DND-41 (cell line): ENCODE measurements at places on chromosomes 1 and 21.

DNA sequence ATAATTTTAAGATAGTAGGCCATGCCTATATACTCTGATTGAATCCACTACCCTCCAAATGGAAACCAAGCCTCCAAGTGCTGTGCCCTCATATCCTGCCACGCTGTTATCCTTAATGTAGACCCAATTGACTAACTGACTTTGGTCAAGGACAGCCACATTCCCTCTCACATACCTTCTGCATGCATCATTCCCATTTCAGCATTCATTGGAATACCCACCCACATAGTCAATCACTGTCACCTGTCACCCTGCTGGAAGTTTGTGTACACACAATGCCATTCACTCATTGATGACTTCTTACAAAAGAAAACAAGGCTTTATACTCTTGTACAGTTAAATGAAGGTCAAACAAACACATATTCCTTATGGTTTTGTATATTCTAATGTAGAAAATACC lies 221.1 kb upstream of the PBX1 start:
- no peak for DNase-seq

DNA sequence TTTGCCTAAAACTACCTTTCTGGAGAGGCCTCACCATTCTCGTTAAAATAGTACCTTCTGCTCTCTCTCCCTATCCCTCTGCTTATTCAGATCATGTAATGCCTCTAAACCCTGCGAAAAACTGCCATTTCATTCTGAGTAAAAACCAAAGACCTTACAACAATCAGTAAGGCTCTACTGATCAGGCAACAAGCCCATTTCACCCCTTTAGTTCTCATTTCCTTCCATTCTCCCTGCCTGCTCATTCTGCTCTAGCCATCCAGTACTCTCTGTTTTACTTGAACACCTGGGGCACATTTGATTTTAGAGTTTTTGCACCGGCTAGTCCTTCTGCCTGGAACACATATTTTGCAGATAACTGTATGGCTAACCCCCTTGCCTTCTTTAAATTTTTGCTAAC lies 187.8 kb downstream of the COQ8A start:
- no peak for DNase-seq

- no peak for DNase-seq
Observed at GRCh38 chr21:41638201-41638790, 128.6 kb downstream of the RIPK4 start.

- DNase-seq = no peak
Observed at GRCh38 chr1:194366705-194367104, 1180.3 kb upstream of the B3GALT2 start.

- DNase-seq = no peak
Observed at GRCh38 chr1:47568763-47569162, 130.9 kb downstream of the FOXD2 start.

GRCh38 chr21:45473496-45474322 lies 68.5 kb downstream of the SLC19A1 start:
- no peak for DNase-seq

DNA sequence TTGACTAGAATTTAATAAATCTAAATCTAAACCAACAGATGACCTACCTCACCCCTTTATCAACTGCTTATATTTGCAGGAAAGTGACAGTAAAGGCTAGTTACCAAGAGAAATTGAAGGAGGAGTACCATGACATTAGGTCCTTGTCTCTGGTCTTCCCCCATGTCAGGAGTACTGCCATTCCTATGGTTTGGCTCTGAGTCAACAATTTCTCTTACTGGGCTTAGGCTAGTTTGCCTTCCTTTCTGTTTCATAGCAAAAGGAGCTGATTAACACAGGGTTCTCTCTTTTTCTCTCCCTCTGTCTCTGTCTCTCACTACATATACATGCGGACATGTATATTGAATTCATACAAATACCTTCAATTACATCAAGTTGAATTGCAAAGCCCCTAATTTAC lies 579.9 kb downstream of the DPYD start:
- DNase-seq = no peak

DNA sequence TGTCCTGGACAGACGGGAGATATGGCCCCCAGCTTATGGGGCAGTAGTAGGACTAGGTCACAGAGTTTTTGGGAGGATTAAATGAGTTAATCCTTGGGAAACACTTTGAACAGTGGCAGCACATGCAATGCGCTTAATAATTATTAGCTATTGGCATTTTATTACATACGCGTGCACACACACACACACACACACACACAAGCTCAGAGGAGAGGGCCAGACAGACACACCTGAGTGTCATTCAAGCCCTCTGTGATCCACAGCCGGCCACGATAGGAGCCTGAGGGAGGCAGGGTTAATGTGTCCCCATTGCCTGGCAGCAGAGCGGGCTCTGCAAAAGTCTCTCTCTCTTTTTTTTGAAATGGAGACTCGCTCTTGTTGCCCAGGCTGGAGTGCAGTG lies 37.9 kb downstream of the EPHA2 start:
- no peak for DNase-seq

GRCh38 chr1:228062812-228063211 lies 19.7 kb upstream of the ARF1 start:
- no peak for DNase-seq

- DNase-seq = no peak
Observed at GRCh38 chr1:113320272-113320671, 70.0 kb upstream of the MAGI3 start.

- no peak for DNase-seq
Observed at GRCh38 chr1:18639368-18640055, 8.9 kb downstream of the PAX7 start.

- DNase-seq = no peak
Observed at GRCh38 chr1:53381790-53382401, 54.0 kb upstream of the LRP8 start.

DNA sequence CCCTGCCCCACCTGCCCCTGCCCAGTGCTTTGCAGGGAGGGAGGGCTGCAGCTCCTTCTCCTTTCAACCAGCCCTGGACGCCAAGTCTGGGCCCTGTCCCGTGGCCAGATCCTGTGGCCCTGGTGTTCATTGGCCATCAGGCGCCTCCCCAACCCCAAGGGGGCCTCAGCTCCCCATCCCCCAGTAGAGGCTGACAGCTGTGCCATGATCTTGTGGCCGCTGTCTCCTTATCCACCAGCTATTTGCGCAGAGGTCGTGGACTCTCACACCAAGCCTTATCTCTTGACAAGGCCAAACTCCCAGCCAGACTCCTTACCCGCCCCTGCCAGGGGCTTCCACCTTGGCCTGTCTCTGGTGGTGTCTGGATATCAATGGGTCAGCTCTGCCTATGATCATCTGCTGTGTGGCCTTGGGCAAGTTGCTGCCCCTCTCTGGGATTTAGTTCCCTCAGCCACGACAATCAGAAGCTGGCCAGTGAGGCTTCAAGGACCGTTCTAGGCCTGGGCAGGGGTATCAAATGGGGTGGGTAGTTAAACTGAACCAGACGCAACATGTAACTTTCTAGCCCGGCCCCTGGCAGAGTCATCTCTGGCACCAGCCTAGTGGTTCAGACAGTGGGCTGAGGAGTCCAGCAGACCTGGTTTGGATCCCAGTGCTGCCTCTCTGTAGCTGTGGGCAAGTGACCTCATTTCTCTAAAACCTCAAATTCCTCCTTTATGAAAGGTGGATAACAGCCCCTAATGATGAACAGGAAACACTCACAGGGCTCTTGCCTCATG lies 3.3 kb upstream of the COL8A2 start:
- no peak for DNase-seq

DNA sequence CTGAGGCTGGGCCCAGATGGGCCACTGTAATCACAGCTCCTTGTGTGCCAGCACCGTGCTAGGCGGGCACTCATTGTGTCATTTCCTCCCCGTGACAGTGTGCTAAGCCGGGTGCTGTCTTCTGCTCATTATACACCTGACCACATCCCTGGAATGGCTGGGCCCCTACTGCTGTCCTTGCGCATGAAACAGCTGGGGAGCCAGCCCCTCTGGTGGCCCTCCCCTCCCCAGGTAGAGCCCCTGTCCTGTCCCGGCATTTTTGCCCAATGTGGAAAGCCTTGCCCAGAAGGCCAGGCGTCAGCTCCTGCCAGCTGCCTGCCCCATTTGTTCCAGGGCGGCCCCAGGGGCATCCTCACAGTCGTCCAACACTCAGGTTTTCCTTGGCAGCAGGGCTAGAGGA lies 107.4 kb upstream of the CASZ1 start:
- peak; percentile 37 for DNase-seq

GRCh38 chr1:235883261-235883927 lies 16.7 kb upstream of the LYST start:
- no peak for DNase-seq

DNA sequence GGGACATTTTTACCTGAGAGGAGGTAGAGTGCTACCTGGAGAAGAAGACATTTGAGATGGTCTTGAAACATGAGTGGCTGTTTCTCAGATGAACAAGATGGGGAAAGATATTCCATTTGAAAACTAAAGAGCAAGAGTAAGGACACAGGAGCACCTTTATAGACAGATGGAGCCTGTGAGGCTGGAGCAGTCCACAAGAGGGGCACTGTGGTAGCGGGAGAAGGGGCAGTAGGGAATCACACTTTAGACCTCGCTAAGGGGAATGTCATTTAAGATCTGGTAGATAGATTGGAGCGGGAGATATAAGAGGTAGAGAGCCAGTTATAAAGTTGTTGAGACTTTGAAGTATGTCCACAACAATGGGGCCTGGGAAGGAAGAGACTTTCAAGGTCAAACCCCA lies 23.4 kb downstream of the DYNLT5 start:
- DNase-seq = no peak

DNA sequence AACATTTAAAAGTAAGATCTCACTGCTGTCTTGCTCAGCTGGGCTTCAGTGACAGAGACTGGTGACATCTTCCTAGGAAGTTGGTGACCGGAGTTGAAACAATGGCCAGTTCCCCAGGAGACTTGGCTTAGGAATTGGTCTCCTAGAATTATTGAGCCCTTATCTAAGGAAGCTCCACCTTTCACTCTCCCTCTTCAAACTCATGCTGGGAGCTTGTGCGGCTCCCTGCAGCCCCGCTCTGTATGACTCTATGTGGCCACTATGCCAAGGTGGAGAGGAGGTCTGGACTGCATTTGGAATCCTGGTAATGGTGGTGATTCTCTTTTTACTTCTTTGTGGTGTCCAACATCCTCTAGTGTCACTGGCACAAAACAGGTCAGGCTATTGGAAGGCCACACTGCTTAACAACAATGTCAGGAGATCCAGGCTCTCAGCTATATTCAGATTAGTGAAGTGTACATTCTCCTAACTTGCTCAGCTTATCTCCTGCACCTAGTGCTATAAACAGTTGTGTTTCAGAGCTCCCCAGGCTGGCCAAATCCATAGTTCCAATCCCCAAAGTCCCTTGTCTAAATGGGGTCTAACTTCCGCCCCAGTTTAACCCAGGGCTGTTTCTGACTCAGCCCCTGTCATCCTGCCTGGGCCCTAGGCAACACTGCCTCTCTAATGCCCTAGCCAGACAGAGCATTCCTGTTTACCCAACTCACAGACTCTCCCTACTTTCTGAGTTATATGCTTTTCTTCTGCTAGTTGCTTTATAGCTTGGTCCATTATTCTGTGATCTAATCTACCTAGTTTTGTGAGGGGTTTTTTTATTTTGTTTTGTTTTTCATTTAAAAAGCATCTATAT lies 18.3 kb downstream of the ATP2B4 start:
- no peak for DNase-seq

DNA sequence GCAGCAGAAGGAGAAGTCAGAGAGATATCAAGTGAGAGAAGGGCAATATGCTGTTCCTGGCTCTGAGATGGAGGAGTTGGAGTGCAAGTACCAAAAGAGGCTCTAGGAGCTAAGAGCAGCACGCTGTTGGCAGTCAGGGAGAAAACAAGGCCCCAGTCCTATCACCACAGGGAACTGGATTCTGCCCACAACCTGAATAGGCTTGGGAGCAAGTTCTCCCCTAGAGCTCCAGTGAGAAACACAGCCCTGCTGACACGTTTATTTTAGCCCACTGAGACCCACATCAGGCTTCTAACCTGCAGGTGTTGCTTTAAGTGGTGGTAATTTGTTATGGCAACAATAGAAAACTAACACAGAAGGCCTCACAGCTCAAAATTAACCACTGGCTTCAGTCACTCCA lies 31.8 kb upstream of the ZNF644 start:
- no peak for DNase-seq

DNA sequence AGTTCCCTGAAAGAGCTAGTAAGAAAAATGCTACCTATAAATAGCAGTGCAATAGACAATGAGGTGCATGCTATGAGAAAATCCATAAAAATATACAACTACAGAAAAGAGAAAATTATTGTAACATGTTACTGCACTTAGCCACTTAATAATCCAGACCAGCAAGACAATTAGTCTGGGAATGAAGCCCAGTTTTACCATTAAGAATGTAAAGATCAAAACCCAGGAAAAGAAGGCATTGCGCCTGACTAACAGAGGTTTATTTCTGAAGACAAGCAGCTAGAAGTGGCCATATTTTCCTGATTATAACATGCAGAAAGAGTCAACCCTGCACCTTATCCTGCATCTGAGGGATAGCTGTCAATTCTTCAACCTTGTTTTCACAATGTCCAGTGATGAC lies 276.4 kb upstream of the PRMT6 start:
- DNase-seq = no peak

- no peak for DNase-seq
Observed at GRCh38 chr1:237041795-237042525, at the start of gene RYR2. Gene RYR2 (plus strand): TSS chr1:237042184. CDS start chr1:237042522, 338 bp downstream.

GRCh38 chr1:92940541-92940940 lies 20.7 kb downstream of the DIPK1A start:
- DNase-seq = no peak

- peak; percentile 64 for DNase-seq
Observed at GRCh38 chr21:35138665-35139381, 89.7 kb upstream of the RUNX1 start.

DNA sequence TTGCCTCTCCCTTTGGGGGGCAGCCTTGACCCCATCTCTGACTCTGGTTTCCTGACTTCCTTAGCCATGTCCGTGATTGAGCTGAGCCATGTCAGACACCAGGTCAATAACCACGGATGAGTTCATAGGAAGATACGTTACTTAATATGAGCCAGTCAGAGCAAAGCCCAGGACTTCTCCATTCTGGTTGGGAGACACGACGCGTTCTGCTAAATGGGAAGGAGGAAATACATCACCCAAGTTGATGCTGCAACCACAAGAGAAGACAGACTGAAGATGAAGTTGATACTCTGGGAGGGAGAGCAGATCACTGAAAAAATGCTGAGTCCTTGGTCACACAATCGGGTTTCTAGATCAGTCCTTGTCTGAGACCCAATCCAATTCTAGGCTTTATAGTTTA lies 90.9 kb downstream of the MATN1 start:
- no peak for DNase-seq

GRCh38 chr1:163565166-163565565 lies 243.4 kb downstream of the NUF2 start:
- DNase-seq = no peak
